ENCODE measurements at places on chromosomes 13 and 19.

DNA sequence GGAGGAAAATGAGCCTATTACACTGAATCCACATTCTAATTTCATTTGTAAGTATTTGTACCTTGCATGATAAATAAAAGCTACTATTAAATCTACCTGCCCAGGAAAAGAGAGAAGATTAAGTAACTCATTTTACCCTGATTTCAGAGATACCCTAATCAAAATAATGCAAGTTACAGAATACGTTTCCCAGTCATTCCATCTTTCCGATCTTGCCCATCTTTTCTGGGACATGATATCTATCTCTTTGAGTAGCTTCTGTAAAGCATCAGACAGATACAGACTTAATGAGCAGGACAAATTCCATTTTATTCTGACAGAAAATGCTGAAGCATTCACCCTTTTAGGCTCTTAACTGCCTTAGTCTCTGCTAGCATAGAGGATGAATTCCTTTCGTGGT is 56.6 kb downstream of the SPRY2 start:
- DNase-seq: no peak

GRCh38 chr13:71316792-71317363 is 550.1 kb downstream of the DACH1 start:
- DNase-seq: no peak

DNA sequence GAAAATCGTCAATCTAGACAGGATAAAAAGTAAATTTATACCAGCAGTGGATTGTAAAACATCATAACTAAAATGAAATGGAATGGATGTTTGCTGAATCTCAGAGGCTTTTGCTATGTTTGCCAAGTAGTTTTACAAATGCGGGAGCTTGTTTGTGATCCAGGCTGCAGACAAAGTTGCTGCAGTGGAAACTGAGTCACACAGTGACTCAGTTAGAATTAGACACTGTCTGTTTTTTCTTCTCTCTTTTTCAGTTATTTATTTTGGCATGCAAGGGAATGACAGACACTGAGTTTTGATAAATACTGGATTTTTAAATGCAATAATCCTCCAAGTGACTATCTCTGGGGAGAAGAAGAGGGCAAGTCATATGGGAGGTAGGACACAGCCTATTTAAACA is 4.6 kb upstream of the PNMA8A start:
- no peak for DNase-seq

GRCh38 chr19:4140237-4140711 is 13.2 kb upstream of the CREB3L3 start:
- DNase-seq: peak; percentile 80

DNA sequence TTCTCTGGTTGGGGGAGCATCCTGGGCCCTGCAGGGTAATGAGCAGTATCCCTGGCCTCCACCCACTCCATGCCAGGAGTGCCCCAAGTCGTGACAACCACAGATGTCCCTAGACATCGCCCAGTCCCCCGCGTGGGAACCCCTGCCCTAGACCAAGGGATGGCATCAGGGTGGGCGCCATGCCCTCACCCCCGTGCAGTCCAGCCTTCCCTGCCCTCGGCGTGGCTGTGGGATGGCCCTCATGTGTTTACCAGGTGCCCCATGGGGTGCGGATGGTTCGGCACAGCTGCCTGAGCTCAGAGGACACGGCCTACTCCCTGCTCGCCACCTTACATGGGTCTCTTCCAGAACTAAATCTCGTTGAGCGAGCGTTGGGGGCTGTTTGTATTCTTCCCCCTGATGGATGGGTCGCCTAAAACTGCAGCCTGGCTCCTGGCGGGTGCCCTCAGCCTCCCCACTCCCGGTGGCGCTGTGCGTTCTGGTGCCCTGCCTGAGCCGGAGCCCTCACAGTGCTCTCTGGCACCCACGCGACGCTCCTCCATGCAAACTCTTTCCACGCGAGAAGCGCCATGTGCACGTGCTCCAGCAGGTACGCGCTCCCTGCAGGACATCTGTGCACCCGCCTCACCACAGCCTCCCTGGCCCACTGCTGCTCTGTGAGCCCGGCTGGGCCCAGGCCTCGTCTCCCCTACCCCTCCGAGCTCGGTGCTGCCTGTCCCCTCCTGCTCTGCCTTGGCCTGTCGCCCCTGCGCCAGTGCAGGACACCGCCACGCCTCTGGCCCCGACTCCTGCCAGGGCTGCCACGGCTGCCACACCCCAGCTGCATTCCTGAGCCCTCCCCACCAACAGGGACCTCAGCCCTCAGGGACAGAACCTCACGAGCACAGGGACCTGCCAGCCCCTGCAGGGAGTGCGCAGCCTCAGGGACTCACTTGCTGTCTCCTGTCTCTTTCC is 145.0 kb downstream of the KDM4B start:
- no peak for DNase-seq

DNA sequence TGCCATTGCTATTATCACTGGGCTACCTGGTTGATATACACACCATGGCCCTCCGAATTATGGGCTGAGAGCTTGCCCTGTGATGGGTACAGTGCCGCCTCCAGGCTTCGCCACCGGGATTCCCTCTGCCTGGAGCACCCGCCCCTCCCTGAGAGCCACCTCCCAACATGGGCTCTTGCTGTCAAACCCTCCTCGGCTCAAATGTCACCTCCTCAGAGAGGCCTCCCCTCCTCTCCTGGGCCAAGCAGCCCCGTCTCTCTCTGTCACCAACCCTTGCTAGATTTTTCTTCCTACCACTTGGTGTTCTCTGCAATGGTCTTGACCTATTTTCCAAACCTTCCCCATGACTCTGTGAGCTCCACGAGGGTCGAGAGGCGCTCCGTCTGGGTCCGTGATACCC is 12.2 kb upstream of the TLE2 start:
- no peak for DNase-seq

GRCh38 chr19:2612619-2613249 is 89.8 kb downstream of the GNG7 start:
- DNase-seq: no peak

GRCh38 chr13:39422845-39423565 is 180.0 kb downstream of the LHFPL6 start:
- DNase-seq: no peak

DNA sequence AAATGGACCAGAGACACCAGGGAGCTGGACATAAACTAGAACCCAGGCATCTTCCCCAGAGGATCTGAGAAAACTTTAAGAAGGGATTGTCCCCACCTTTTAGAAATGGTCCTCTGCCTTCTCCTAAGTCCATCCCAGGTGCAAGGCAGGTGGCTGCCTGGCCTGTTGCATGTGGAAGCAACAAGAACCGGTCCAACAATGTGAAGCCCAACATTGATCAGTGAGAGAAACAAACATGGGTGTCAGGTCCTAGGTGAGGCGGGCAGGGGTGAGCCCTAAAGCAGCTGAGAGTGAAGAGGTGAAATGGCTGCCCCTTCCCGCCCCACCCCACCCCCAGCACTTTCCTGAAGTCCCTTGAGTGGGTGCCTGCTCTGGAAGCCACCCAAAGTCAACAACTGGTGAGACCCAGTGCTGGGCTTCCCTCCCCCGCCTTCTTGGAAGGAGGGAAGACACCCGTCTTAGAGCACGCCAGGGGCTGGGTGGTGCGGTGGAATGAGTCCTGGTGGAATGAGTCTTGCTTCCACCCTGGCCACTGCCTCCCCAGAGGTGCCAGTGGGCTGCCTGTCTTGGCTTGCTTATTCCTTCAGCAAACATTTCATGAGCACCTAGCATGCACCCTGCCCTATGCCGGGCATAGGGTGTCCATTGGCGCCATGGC is 1.7 kb downstream of the AP1M1 start:
- DNase-seq: no peak

DNA sequence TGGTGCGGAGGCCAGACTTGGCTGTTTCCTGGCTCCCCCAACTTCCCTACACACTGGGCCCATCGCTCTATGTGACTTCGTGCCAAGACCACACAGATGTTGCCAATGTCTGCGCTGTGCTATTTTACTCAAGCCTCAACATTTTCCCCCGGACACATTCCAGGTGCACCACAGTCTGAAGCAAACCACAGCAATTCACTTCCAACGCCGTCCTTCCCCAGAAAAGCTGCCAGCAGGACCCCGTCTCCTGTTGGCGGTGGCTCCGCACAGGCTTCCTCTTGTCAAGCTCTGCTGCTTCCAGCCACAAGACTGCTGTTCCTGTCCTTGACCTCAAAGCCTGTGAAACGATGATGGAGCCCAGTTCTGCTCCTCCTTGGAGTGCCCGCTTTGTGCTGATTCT is 100.7 kb downstream of the CRYL1 start:
- DNase-seq: no peak
